Nucleus accumbens (tissue), 56 donors: ENCODE measurements at places on chromosomes 3 and 15.

DNA sequence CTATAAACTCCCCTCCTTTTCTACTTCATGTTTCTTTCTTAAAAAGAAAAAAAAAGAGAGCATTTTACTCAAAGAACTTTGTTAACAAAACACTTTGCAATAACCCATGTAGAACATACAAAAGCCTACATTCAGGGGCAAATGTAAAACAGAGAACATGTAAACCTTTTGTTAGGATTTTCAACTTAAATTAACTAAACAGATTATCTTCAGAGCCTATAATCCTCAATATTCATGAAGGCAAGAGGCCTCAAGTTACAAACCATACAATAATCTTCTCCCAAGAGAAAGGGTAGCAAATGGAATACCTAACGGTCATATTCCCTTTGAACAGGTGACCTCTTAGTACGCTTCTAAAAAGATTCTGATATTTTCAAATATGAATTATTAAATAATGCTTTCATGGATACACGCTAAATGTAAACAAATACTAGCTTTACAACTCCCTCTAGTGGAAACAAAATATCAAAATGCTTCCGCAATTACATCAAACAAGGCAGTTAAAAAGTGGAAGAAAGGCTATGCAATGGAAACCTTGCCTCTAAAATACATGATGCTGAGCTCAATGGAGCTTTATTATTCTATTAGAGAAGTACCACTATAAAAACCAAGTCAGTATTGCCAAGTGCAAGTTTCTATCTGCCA lies 9.9 kb downstream of the CEP152 start:
- no peak for DNase-seq

GRCh38 chr3:157956850-157957249 lies 149.4 kb downstream of the SHOX2 start:
- DNase-seq: no peak

DNA sequence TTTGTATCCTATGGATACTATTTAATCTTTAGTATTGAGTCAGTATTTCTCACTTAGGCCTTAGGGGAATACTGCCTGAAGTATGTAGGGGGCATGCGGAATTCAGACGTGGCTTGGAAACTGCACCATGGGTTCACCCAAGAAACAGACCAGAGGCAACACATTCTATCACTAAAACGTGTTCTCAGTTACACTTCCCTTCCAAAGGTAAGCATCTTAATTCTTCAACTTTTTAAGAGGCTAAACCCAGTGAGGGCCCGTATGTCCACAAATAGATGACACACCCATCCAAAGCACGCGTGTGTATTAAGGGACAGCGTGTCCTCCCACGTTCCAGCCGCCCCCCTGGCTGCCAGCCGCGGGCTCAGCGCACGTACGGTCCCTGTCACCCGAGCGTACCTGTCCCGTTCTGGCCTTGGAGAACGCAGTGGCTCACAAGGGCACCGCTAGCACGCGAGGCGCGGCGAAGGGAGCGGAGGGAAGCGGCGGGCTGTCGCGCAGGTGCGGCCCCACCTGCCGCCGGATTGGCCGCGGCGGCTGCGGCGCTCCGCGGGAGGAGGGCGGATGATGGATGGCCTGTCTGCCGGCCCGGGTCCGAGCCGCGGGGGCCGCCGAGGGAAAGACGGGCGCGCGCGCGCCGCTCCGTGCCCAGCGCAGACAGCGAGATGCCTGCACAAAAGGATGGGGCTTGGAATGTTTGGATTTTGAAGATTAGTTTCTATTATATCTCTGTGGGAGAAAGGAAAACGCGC lies 1003.9 kb upstream of the NR2F2 start:
- no peak for DNase-seq

DNA sequence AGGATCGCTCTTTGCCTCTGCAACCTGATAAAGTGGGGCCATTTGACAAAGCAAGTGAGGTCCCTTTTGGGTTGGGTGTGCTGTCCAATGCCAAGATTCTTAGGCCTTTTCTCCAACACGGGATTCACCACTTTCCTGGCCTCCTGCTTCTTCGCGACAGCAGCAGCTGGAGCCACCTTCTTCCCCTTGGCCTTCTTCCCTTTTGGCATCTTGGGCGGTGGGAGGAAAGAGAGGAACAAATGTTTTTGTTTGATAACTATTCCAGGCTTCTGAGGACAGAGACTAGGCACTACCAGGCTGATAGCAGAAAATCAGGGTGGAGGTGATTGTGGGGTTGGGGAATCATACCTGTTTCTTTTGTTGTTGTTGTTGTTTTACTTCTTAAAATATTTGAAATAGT lies 30.0 kb upstream of the FAM81A start:
- DNase-seq: no peak

GRCh38 chr3:48851407-48851806 lies 3.7 kb upstream of the PRKAR2A start:
- no peak for DNase-seq

- DNase-seq: no peak
Observed at GRCh38 chr3:31196881-31197364, 302.5 kb upstream of the GADL1 start.

DNA sequence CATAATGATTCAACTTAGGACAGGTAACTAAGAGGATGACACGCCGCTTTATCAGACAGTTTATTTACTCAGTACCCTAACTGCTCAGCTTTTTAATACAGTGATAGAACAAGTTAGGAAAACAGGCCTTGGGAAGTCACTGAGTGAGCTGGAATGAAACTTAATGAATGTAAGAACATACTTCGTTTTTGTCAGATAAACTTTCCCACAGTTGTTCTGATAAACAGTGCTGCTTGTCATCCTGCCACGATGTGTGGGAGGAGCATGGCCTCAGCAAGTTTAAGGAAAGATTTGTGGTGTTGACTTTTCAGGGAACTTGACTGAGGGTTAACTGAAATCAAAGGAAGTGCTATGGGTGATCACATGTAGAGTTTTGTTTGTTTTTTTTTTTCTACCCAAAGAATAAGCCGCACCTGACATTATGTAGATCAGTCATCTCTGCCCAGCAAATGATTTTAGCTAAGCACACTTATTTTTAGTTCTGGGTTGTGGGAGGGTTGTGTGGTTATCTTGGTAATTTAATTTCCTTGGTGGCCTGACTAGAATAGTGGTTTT lies 5.6 kb upstream of the P2RY14 start:
- no peak for DNase-seq

- DNase-seq: no peak
Observed at GRCh38 chr15:29457729-29458128, 188.1 kb upstream of the NSMCE3 start.

DNA sequence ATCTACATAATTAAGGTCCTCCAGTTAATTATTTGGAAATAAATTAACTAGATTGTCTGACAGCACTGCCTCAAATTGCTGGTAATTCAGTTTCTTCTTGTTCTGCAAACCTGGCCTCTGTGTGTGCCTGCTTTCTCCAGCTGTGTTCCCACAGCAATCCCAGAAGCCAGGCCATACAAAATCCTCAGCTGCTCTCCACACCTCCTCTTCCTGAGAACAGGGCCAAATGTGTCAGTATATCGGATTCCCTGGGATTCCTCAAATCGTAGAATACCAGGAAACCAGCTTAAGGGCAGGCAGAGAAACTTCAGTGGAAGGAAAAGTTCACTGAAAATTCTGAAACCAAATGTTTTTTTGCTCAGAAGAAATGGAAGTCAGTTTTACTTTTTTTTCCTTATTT lies 261.4 kb downstream of the ZMAT3 start:
- DNase-seq: no peak

DNA sequence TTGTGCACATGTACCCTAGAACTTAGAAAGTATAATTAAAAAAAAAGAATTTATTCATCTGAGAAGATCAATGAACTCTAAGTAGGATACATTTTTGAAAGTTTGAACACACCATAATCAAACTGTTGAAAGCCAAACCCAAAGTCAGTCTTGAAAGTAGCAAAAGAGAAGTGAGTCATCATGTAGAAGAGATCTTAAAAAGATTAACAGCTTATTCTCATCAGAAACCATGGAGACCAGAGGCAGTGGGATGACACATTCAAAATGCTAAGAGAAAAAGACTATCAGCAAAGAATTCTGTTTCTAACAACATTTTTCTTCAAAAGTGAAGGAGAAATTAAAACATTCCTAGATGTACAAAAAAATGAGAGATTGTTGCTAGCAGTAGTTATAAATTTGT lies 60.7 kb downstream of the TIMP4 start:
- no peak for DNase-seq

GRCh38 chr15:60945196-60945595 lies 283.9 kb downstream of the RORA start:
- peak; percentile 9 for DNase-seq

GRCh38 chr3:59660852-59661625 lies 611.2 kb upstream of the CFAP20DC start:
- DNase-seq: no peak
